A673 (cell line): ENCODE measurements at places on chromosomes 12 and 14. TPM values are rescaled to one million over a fixed set of nuclear protein-coding genes. Genes with fewer than 3 reads are reported as not detected.

DNA sequence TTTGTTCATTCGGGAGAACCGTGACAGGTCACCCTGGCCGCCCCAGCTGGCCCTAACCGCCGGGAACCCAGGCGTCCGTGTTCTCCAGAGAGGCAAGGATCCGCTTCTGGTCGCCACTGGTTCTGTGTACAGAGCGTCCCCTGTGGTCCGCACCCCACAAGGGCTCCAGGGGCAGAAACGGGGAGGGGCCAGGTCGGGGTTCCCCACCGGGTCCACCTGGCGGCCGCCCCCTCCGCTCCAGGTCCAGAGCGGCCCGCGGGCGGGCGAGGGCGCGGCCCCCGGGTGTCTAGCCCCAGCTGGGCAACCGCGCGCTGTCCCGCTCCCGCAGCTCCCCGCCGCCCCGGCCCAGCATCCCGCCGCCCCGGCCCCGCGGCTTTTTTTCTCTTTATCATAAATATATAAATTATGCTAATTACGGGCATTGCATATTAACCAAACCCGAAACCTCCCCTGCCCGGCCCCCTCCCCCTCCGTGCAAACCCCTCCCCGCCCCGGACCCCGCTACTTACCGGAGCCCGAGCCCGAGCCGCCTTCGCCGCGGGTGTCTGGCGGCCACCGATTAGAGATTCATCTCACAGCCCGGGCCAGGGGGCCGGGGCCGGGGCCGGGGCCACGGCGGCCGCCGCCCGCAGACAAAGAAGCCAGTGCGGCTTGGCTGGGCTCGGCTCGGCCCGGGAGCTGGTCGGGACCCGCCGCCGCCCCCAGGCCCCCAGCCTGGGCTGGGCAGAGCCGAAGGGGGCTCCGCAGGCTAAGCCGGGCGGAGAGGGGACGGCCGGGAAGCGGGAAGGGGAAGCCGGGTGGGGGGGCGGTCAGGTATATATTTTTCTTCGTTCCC lies 512 bp downstream of the POU6F1 start:
- DNase-seq: peak; percentile 33

Gene PPP1R12A
- 80.8 and 81.2 TPM in 2 replicates for total RNA-seq

- DNase-seq: peak; percentile 83
Observed at GRCh38 chr12:19382111-19382526, 57.2 kb upstream of the AEBP2 start.

DNA sequence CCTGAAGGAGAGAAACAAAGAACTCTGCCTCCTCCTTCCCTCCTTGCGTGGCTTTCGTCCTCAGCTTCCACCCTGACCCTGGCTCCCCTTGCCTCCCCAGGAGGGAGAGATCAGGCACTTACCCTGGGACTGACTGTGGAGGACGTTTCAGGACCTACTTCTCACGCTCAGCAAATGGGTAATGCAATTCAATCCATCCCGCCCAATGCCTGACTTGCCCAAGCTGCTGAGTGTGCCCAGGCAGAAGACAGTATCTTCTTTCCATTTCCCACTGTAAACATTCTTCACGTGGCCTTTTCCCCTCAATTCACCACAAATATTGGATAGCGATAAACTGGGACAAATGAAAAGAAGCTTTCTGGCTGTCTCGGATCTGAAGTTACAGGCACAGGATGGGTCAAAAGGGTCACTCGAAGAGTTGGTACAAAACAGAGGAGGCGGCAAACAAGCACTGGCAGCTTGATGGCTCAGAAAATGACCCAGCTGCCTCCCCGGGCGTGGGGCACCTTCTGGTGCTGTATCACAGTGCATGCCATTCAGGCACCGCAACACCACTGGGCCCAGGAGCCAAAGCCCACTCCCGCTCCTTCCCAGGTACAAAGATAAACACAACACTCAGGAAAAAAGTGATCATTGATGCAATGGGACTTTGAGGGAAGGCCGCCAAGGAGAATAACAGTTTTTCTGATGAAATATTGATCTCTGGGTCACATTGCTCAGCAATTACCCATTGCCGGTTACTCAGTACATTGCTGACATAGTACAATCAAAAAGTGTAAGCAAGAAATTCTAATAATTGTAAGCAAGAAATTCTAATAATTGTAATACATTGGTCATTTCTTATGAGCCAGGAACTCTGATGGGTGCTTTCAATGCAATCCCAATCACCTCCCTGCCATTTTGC lies 65.8 kb downstream of the TRIM9 start:
- no peak for DNase-seq

Gene C14orf180
- total RNA-seq: not detected in 2 replicates
